ENCODE measurements at places on chromosomes 11 and 22.

DNA sequence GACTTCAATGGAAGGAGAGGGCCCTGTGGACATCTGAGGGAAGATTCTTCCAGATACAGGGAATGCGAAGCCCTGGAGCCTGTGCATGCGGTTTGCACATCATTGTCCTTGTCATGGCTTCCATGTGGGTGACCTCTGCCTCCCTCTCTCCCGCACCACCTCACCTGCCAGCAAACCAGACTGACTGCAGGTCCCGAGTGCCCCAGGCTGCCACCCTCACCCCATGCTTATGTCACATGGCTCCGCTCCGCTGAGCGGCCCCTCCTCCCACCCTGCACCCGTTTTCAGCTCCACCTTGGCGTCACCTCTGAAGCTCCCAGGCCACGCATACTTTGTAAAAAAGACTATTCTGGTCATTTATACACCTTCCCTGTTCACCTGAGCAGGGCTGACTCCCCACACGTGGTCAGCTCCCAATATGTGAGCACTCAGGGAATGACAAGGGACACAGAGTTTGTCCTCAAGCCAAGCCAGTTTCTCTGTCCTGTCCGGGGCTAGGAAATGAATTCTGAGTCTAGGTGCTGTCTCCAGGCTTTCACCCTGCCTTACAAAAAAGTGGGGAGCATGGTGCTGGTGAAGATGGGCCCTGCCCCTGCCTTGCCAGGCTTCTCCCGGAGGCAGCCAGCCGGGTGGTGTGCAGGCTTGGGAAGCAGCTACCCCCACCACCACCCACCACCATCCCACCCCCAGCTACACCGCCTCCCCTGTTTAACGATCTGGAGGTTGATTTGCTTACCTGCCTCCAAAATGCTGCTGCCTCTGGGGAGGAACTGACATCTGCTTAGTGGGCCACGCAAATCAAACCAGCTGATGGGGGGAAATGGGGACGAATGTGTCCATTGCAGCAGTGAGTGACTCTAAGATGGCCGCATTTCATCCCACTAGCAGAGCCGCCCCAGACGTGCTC lies 32.7 kb downstream of the FAM83F start:
- DNase-seq, result no peak

DNA sequence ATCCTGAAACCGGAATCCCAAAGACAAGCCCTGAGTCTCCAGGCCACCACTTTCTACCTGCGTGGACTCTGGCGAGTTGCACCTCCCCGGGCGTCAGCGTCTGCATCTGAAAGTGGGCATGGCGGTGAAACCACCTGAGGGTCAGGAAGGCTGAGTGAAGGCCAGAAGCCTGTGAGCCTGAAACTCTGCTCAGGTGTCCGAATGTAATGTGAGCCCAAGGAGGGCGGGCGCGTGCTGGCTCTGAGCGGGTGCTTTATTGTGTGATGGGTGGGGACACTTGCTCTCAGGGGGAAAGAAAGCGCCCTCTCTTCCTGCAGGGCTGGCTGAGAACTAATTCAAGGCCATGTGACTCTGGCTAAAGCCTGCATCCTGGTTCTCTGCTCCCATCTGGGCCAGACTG lies 135.6 kb downstream of the ST3GAL4 start:
- DNase-seq, result no peak

DNA sequence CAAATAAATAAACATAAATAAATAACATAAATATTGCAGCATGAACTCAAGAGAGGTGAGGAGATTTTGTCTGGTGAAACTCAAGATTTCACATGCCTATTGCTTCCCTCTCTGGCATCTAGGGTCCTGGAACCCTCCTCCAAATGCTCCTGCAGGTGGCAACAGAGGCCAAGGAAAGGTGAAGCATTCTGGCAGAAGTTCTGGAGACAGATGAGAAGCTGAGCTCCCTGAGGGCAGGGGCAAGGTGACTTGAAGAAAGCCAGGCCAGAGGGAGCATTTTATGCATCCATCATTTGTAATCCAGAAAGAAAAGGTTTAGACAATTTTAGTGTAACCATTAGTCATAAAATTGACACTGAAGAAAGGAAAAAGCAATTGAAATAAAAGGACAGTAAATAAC lies 64.9 kb downstream of the ENDOD1 start:
- DNase-seq, result peak; percentile 63

DNA sequence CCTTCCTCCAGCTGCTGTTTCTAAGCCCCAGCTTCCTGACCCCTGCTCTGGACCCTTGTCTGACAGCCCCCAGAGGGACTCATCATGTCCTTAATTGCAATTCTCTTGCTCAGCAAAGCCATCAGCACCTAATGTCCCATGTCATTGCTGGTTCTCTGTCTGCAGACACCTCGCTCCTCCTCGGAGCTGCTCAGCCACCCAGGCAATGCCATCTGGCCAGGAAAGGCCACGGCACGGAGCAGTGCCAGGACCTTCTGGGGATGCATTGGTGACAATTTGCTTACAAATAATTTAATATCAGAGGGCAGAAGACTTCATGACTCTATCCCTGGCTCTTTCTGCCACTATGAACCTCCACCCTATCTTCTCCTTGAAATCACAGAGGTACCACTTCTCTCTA lies 107.0 kb upstream of the THY1 start:
- DNase-seq, result no peak

- DNase-seq, result no peak
Measured at GRCh38 chr11:57134284-57134683, 47.5 kb upstream of the LRRC55 start.

DNA sequence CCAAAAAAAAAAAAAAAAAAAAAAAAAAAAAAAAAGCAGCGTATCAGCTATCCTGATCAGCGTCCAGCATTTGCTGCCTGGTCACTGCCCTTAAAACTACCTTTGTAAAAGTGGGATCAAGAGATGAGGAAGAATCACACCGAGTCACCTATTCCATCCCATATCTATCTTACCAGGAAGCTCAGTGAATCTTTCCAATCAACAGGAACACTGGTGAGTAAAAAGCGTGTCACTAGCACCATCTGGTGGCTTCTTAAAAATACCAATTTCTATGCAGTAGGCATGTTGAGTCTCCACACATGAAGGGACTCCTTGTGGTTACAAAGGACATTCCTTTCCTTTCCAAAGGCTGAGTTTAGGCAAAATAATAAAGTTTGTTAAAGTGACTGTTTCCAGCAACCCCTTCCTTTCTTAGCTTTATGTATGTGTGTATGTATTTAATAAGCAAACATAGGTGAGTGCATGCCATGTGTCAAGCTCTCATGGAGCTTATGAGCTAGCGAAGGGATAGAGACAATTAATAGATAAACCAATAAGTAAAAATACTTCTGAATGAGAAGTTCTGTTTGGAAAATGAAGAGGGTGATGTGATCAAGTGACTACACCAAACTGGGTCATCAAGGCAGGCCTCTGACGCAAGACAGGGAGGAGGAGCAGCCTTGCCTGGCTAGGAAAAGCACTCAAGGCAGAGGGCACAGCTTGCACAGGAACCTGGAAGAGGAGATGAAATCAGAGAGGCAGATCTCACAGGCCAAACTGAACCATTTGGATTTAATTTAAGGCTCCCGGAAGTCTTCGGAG lies 13.9 kb upstream of the TP53AIP1 start:
- peak; percentile 16 for DNase-seq

DNA sequence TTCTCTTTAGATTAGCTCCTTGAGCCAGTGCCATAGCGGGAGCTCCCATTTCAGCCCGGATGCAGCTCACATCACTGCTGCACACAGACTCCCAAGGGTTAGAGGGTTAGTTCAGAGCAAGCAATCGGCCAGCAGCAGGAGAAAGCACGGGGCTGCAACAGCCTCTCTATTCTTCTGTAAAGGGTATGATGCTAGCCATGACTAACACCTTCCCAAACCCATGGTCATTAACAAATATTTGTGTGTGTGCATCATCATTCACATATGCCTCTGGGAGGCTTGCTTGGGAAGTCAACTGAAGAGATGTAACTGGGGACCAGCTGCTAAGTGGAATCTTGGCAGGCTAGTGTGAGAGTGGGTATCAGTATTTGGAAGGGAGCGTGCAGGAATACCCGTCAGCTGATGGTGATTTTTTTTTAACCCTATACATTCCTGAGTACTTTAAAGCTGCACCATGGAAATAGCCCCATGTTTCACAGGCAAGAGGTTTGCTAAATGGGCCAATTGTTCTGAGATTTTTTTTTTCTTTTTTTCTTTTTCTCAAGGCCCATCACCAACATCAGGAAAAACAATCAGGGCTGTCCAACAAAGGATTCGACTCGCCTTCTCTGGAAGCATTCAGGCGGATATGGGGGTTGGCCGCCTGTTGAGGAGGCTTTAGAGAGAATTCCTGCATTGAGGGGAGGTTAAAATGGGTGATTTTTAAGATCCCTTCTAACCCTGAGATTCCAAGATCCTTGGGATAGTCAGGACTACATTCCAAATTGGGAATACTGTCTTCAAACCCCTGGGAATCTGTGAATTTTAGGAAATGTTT lies 33.2 kb upstream of the CCDC89 start:
- DNase-seq, result no peak

- no peak for DNase-seq
Measured at GRCh38 chr11:12787847-12788246, 113.6 kb downstream of the TEAD1 start.

All from activated naive CD8-positive, alpha-beta T cell treated with anti-CD3 and anti-CD28 coated beads, Interleukin-2, amount 50 U/mL, for 24 hours (primary cell).